ENCODE measurements at places on chromosomes 1 and 21.

DNA sequence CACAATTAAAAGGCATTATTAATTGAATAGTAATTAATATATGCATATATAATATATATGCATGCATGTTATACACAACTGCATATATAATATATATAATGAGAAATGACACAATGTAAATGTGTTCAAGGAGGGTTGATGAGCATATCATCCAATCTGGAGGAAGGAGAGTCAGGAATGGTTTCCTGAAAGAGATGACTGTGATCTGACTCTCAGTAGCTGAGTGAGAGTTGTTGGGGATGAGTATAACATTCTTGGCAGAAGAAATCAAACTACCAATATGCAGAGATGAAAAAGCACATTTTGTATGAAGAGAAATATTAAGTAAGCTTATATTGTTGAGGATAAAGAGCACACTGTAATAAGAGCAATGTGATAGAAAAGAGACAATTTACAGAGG is 37.3 kb downstream of the F13B start:
- DNase-seq: no peak

DNA sequence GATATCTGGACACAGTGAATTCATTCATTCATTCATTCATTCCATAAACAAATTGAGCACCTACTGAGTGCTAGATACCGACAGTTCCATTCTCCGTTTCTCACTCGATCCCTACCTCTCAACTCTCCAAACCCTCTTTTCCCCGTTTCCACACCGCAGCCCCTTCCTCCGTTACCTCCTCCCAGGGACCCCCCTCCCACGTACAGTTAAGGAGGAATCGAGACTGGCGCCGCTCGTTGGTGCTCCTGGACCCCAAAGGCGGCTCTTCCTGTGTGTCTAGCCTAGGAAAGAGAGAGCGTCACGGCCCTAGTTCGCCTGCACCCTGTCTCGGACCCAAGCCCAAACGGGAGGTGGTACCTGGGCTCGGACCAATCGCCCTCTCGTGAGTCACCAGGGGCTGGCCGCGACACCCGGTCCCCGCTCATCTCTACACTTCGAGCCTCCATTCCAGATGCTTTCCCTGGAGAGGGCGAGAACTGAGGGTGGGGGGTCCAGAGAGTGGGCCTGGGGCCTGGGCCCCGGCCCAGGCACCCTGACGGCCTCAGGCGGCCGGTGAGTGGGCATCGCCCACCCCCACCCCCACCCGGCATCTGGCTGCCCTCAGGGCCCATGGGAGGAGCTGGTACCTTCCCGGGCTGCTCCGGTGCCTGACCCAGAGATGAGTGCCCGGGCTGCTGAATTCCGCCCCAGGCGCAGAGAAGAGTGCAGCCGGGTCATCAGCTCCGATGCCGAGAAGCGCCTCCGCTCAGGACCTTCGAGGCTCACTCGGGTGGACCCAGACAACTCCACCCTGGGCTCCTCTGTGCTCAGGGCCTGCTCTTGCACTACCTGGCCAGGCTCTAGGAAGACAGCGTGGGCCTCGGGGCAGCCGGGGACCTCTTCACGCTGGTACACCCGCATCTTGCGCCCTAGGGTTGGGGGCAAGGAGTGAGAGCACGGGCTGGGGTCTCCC is 4.9 kb downstream of the ARHGEF19 start:
- no peak for DNase-seq

DNA sequence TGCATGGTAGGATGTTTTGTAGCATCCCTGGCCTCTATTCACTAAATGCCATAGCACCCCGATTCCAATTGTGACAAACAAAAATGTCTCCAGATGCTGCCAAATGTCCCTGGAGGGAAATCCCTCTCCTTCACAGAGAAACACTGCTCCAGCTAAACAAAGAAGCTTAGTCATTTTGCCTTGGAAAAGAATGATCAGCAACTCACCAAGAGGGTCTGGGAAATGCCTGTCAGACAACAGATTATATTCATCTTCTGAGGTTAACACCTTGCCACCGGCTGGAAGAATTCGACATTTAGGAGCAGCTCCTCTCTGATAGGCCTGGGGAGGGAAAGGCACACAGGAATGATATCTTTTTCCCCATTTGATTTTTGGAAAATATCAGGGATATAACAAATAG is 84.4 kb downstream of the NIBAN1 start:
- no peak for DNase-seq

GRCh38 chr1:220300442-220301121 is 28.3 kb upstream of the RAB3GAP2 start:
- no peak for DNase-seq

GRCh38 chr1:241675983-241676382 is 23.9 kb downstream of the WDR64 start:
- DNase-seq: no peak

DNA sequence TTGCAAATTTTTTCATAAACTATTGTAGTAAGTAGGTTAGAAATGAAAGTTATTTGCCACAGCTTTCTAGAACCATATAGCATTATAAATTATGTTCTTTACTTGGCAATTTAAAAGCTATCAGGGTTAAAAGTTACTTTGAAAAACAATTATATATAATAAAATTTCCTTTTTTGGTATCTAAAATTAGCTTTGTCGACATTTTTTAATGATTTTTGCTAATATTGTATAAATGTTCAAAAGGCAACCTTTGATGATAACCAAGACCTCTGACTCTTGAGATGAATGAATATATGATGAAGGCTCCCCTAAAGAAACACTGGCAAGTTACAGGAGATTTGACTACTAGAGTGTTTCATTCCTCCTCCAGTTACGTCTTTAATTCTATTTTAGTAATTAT is 121.2 kb downstream of the CDC42BPA start:
- no peak for DNase-seq
